Posterior cingulate gyrus (tissue), 11 donors: ENCODE measurements at places on chromosomes 7 and 10.

- DNase-seq, result no peak
Observed at GRCh38 chr7:154937837-154938236, 65.1 kb downstream of the PAXIP1 start.

GRCh38 chr7:124765401-124766352, at the start of gene GPR37:
TSS of gene GPR37 (minus strand) at chr7:124765792. CDS start at chr7:124764976, 816 bp downstream.
- DNase-seq, result peak; percentile 94

DNA sequence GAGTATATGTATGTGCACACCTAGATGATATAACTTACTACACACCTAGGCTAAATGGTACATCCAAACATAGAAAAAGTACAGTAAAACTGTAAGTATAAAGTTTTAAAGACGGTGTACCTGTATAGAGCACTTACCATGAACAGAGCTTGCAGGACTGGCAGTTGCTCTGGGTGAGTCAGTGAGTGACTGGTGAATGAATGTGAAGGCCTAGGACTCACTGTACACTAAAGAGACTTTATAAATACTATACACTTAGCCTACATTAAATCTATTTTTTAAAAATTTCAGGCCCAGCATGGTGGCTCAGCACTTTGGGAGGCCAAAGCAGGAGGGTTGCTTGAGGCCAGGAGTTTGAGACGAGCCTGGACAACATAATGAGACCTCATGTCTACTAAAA, 195.3 kb downstream of the FZD1 start:
- DNase-seq, result no peak

DNA sequence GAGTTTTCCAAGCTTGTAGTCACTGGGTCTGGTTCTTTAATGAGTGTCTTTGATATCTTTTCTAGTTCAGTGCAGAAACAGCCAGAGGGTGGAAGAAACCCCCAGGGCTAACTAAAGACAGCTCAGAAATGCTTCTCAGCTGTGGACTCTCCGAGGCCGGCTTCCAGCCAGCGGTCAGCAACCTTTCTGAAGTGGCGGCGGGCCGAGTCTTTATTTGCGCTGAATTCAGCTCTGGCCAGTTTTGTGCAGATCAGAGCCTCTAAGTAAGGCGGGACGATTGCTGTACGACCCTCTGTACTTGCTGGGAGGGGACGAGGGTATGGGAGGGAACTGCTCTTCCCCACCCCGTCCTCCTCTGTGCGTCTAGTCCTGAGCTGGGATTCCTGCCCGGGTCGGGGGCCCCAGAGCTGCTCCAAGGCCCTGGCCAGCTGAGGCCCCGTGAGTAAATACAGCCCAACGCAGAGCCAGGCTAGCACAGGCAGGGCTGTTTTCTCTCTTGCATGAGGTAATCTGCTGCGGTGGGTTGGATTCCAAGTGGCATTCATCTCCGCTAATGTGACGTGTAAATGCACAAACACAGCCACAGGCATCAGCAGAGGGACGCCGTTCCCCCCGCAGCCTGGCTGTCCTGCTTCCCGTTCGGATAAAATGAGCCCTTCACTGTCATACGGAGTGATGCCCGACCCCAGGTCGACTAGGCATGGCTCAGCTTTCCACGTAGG, 159.8 kb downstream of the PIP4K2A start:
- DNase-seq, result peak; percentile 93

- no peak for DNase-seq
Observed at GRCh38 chr7:101237206-101238067, at the start of gene CLDN15. TSS of gene CLDN15 (minus strand) at chr7:101237802. CDS start at chr7:101237581, 221 bp downstream.

- no peak for DNase-seq
Observed at GRCh38 chr10:124231168-124232155, 138.1 kb upstream of the CHST15 start.

DNA sequence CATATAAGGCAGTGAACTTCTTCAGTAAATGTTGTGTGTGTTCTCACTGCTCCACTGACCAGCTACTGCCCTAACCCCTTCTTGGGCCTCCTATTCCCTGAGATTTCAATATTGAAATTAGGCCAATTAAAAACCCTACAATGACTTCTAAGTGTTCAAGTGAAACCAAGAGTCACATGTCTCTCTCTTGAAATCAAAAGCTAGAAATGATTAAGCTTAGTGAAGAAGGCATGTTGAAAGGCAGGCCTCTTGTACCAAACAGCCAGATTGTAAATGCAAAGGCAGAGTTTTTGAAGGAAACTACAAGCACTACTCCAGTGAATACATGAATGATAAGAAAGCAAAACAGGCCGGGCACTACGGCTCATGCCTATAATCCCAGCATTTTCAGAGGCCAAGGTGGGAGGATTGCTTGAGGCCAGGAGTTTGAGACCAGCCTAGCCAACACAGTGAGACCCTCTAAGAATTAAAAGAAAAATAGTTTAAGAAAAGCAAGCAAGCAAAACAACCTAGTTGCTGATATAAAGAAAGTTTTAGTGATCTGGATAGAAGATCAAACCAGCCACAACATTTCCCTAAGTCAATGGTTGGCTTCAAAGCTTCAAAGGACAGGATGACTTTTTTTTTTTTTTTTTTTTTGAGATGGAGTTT, 22.3 kb downstream of the BRAF start:
- no peak for DNase-seq

GRCh38 chr7:37977243-37977642, 56.8 kb downstream of the EPDR1 start:
- no peak for DNase-seq

DNA sequence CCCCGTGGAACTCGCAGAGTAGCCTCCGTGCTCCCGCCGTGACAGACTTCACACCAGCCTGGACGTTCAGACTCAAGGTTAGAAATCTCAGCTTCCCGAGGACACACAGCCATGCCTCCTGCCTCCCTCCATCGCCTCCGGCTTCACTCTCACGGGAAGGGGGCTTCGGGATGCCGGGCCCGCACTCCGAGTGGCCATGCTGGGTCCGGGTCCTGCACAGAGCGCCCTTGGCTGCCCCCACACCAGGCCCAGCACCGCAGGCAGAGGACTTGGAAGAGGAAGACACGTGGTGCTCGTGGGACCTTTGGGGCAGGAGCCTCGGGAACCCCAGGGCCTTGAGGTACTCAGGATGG, 89.8 kb downstream of the PDGFA start:
- no peak for DNase-seq

DNA sequence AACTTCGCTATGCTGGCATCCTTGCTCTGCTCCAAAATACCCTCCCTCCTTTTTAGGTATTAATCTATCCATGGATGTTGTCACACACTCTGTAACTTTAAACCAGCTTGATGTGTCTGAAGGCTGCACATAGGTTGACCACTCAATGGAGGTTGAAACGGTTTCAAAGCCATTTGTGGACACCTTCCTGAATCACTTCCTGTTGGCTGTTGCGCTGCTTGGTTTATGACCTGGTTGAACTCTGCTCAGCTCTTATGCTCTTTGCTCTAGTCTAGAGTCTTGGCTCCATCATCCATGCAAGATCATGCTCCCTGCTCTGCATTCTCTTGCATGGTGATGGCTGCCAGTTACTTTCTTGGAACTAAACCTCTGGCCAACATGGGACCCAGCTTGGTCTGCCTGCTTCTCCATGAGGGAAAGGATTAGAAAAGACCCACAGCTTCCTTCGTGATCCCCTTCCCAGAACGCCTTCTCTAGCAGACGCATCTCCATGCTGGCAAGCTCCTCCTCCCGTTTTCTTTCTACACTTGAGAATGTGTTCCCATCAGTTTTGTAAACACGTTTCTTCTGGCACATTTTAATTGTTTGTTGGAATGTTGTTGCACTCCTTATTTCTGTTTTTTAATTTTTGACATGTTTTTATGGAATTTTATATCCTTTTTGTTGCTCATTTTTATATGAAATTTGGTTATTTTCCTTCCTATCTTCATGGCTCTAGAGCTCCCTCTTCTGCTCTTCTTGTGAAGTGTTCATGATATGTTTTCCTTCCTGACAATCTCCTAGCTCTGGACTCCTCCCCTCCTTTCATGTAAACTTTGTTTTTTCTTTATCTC, 149.8 kb downstream of the XPNPEP1 start:
- DNase-seq, result no peak

DNA sequence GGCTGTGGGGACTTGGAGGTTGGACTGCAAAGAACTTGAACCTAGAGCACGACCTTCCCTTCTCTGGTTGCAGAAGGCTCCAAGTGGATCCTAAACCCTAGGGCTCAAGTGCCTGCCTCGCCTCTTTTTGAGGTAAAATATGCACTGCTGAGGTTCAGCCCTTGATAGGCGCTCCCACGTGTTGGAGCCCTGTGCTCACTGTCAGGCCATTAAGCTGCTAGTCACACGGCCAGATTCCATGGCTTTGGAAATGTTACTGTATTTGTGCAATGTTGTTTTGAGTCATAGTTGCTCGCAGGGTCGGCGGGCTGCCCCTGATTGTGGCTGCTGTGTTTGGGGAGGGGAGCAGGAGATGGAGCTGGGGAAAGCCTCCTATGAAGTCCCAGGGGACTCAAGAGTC, 39.8 kb upstream of the PCBD1 start:
- no peak for DNase-seq

DNA sequence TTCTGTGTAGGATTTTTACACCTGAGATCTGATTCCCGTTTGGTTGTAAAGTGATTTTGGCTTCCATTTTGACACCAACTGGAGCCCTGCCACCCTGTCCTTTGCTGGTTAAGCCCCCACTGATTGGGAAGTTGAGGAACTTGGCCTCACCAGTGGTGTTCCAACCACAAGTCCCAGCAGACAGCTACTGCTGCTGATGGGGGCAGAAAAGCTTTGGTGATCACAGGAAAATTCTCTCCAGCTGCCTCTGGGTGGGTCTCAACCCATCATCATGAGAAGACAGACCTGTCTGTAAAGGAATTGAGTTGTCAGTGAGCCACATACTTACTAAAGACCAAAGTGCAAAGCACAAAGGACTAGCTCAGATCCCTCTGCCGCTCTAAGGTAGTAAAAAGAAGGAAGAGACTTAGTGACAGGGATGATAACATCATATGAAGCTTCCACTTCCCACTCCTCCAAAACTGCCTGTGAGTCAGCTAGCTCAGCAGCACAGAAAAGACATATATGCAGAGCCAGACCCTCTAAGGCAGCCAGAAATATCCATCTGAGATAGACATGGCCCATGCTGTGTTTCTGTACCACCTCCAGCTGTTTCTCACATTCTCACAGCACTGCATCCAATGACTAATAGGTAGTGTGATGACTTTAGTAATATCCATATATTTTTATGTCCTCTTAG, 22.4 kb upstream of the LRRC17 start:
- no peak for DNase-seq

GRCh38 chr10:1661859-1662437, 75.4 kb downstream of the ADARB2 start:
- DNase-seq, result no peak

GRCh38 chr10:9060314-9060713, 1005.8 kb downstream of the GATA3 start:
- no peak for DNase-seq

DNA sequence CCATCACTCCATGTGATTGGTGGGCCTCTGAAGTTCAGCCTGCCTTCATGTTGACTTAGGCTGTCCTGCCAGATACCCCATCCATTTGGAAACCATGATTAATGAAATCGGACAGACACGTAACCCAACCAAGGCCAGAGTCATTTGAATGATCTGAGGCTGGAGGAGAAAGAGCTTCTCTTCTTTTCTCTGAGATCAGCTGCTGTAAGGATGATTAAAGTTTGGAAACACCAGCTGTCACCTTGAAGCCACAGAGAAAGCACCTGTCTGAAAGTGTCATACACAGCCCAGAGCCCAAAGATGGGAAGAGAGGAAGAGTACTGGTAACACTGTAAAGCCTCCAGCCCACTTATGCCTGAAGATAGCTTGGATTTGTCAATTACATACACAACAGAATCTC, 22.9 kb downstream of the NEBL start:
- no peak for DNase-seq

DNA sequence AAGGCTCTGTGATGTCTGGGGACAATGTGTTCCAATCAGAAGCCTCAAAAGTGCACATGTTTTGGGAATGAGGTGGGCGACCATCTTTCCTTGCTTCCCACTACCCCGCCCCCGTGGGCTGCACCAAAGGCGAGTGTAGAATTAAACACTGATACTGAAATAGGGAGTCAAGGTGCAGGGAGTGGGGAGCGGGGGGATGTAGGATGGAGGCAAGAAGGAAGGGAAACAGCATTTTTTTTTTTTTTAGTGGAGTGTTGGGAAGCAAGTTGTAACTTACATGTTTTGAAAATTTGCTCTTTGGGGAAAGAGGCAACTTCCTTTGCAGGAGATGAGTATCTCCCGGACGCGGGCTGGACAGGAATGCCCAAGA, 484 bp upstream of the DLX5 start:
- DNase-seq, result no peak

GRCh38 chr7:47415318-47416212, 166.3 kb downstream of the TNS3 start:
- no peak for DNase-seq

DNA sequence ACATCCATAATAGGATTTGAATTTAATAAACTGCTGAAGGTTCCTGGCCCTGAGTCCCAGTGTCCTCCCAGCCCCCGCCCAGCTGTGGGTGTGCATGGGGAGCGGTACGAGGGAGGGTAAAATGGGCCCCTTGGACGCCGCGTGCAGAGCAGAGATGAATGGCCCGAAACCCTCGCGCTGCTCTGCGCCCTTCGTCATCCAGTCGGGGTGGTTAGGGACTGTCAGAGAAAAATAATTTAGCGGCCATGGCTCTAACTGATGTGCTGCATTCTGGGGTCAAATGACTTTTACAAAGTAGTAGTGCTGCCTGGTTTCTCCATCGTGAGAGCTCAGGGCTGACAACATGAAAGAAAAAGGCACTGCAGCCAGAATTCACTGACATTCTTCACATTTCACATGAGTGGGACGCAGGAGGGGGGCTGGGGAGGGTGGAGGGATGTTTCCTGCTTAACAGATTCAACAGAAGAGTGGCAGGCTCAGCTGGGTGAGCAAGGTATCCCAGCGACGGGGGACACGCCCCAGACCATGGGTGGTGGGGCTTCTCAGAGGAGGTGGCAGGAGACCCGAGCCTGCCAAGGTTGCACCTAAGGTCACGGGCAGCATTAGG, 304.5 kb downstream of the WDR37 start:
- no peak for DNase-seq

DNA sequence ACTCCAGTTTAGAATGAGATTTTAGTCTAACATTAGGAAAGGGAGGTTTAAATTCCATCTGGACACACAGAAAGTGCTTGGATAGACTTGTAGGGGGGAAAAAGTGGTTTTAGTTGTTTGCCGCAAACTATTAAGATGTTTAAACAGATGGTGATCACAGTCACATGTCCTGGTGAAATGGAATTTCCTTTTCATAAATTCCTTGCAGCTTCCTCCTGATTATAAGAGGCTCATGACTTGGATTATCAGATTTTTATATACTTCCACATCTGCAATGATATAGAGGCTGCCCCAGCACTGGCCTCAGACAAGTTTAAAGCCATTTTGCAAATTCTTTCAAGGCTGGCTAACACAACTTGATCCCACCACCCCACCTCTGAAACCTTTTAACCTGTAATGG, 106.4 kb upstream of the ARMC3 start:
- no peak for DNase-seq

- DNase-seq, result no peak
Observed at GRCh38 chr10:71573562-71574518, 145.7 kb downstream of the C10orf105 start.
